ENCODE measurements at places on chromosomes 16 and 17. TPM values are rescaled to one million over a fixed set of nuclear protein-coding genes. Genes with fewer than 3 reads are reported as not detected.

The ALOX12B gene
- total RNA-seq: not detected

The KRTAP4-12 gene
- not detected for total RNA-seq

The SPECC1 gene
- total RNA-seq: 21.2 TPM

The METTL22 gene
- total RNA-seq: 30.9 TPM

The RNU2-1 gene
- not detected for total RNA-seq

The KRTAP9-4 gene
- total RNA-seq: not detected

The RAPGEFL1 gene
- 1.7 TPM for total RNA-seq

The LPO gene
- total RNA-seq: not detected

The ST6GALNAC2 gene
- 0.89 TPM for total RNA-seq

The IRX5 gene
- not detected for total RNA-seq

The KRTAP9-8 gene
- not detected for total RNA-seq

The CFAP97D1 gene
- under 0.01 TPM for total RNA-seq

The MT1M gene
- total RNA-seq: 1.8 TPM

The FNDC8 gene
- not detected for total RNA-seq

Data from uterine smooth muscle cell (primary cell).